ENCODE measurements at places on chromosomes 6 and 20. TPM values are rescaled to one million over a fixed set of nuclear protein-coding genes. Genes with fewer than 3 reads are reported as not detected.

GRCh38 chr20:38685853-38686473 is 38.3 kb upstream of the SLC32A1 start:
- peak; percentile 46 for DNase-seq

DNA sequence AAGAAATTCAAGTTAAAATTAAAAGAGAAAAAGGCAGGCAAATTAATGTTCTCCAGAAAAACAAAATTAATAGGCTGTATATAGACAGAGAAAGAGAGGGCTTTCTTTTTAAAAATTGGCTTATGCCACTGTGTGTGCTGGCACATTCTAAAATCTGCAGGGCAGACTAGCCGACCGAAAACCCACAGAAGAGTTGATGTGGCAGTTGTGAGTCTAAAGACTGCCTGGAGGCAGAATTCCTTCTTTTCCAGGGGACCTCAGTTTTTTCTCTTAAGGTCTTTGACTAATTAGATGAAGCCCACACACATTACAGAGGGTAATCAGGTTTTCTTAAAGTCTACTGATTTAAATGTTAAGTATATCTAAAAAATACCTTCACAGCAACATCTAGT is 85.7 kb downstream of the GJA1 start:
- DNase-seq = no peak

GRCh38 chr6:128252341-128253176 is 267.8 kb downstream of the PTPRK start:
- no peak for DNase-seq

DNA sequence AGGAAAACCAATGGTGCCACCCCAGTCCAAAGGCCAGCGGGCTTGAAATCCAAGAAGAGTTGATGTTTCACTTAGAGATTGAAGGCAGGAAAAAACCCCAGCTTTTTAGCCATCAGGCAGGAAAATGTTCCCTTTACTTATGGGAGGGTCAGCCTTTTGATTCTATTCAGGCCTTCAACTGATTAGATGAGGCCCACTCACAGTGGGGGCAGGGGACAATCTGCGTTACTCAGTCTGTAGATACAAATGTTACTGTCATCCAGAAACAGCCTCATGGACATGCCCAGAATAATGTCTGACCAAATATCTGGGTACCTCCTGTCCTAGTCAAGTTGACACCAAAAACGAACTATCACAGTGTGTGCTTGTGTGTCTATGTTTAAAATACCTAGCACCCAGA is 121.2 kb upstream of the KCNQ5 start:
- no peak for DNase-seq

DNA sequence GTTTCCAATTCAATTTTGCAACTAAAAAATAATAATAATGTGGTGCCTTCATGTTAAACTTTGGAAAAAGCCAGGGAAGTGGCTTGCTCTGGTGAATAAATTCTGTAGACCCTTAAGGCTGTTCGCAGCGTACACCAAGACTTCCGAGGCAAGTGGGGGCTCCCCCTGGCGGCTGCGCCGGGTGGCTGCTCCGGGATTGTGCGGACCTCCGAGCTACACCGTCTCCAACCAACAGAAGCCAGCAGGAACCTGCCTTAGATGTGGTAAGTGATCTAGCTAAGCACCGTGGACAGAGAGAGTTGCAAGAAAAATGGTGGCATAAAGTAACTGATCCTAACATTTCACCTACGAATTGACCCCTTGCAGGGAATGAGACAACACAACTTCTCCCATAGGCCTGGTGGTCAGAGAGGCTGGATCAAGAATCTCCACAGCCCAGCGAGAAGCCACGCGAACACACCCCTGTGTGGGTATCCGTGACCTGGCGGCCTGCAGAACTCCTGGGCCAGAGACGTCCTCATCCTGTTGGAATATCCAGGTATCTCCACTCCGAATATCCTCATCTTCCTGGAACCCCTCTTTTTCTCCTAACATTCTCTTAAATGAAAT is 69.6 kb downstream of the TBXT start:
- peak; percentile 72 for DNase-seq

The MSH5 gene
- 2.6 TPM for total RNA-seq

GRCh38 chr20:22324505-22324904 is 259.9 kb downstream of the FOXA2 start:
- no peak for DNase-seq

The ULBP1 gene
- 0.08 TPM for total RNA-seq

DNA sequence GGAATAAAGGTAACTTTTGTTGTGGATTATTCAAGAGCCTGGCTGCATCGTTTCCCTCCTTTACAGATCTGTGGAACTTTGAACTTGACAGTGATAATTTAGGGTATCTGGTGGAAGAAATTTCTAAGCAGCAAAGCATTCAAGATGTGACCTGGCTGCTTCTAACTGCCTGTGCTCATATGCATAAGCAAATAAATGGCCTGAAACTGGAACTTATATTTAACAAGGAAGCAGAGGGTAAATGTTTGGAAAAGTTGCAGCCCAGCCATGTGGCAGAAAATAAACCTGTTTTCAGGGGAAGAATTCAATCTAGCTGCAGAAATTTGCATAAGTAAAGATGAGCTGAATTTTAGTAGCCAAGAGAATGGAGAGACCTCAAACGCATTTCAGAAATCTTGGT is 173.5 kb downstream of the C6orf118 start:
- DNase-seq = no peak

The TRIM10 gene
- not detected for total RNA-seq

GRCh38 chr6:37640786-37641395 is 56.8 kb downstream of the MDGA1 start:
- DNase-seq = no peak

The MEI4 gene
- total RNA-seq = 0.85 TPM

GRCh38 chr20:16003310-16003709 is 569.9 kb downstream of the KIF16B start:
- no peak for DNase-seq

GRCh38 chr6:165390475-165390874 is 81.1 kb upstream of the C6orf118 start:
- no peak for DNase-seq
